ENCODE measurements at places on chromosomes 3 and 15.

GRCh38 chr3:119562307-119562961, 3.0 kb upstream of the CD80 start:
- no peak for DNase-seq

DNA sequence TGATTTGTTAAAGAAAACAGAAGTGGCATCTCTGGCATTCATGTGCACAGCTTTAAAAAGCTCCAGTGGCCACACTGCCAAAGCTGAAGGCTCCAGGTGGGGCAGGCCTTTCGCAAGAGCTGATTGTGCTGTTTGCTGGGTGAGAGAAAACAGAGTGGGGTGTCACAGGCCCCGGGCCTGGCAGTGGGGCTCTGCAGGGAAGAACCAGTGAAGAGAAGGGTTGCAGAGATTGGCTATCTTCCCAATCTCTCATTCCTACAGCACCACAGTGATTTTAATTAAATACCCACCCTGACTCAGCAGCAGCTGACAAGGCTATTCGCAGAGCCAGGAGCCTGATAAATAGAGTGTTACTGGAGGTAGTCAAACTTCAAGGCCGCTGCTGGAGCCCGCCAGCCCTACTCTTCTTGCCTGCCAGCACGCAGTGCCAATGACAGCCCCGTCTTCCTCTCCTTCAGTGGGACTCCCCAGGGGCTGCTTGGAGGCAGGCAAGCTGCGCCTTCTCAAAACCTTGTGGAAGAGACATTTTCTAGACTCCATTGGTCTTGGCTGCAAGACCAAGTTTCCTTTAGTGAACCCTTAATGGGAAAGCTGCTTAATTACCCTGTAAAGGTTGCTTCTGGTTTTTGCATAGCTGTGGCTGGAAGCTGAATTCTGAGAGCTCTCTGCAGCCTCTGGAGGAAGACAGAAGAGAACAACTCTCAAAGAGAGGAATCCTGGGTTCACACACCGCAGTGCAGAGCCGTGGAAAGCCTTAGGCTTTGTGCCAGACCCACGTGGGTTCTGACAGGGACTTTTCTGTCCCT, 225.8 kb upstream of the SLCO3A1 start:
- no peak for DNase-seq

DNA sequence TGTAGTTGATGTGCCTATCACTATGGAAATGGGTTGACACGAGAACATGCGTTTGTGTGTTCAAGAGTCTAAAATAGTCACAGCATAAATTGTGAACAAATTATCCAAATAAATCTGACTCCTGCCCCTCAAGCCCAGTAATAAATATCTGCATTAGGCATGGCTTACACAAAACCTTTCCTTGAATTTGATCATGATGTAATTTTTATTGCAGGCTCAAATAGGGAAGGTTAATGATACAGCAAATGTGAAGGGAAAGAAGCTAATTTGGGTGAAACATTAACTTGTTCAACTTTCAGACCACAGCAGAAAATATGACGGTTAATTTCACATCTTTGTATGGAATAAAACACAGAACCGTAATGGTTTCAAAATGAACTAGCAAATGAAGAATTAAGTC, 74.6 kb downstream of the WNT5A start:
- DNase-seq: no peak

DNA sequence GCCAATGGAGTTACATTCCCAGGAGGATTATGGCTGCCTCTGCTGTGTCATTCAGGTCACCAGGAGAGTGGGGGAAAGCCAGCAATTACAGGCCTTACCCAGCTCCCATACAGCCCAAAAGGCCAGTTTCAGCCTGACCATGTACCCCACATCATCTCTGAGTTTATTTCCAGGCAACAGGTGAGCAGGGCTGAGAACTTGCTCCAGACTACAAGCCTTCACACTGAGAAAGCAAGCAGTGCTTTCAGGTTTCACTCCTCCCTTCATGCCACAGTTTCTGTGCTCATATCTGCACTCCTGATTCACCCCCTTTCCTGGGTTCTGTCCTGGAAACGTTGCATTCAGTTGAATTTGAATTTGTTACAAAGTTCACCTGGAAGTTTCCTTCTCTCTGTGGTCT, 68.1 kb upstream of the ABI3BP start:
- DNase-seq: no peak

- no peak for DNase-seq
Observed at GRCh38 chr3:59056706-59057105, 6.9 kb upstream of the CFAP20DC start.

DNA sequence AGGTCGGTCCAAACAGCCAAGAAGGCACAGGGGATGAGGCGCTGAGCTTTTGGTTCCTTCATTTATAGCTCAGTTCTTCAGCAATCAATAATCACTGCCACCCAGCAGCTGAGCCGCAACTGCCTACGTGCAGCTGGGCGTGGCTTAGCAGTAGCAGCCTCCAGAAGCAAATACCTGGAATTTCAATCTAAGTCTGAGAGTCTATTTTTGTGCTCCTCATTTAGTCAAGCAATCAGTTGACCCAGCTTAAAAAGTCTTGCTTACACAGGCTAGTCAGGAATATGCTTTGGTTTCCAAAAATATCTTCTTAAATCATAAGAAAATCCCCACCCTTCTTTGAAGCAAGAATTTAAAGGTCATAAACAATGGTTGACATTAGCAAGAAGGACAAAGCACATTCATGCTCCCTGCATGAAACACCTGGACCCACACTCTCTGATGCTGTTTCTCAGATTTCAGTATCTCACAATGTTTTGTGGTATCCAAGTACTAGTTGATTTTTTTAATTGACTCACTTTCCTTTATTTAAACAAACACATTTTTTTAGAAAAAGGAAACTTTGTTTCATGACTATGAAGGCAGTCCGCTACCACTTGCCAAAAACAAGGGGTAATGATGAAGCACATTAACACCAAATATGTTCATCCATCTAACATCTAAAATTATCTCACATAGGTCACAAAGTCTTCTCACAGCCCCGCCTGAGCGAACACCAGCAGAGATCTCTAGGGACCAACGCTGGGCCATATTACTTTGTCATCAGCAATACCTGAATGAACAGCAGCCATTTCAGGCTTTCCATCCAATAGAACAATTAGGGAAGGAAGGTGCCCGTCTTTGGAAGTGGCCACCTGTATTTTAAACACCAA, 106.1 kb downstream of the OXNAD1 start:
- no peak for DNase-seq

DNA sequence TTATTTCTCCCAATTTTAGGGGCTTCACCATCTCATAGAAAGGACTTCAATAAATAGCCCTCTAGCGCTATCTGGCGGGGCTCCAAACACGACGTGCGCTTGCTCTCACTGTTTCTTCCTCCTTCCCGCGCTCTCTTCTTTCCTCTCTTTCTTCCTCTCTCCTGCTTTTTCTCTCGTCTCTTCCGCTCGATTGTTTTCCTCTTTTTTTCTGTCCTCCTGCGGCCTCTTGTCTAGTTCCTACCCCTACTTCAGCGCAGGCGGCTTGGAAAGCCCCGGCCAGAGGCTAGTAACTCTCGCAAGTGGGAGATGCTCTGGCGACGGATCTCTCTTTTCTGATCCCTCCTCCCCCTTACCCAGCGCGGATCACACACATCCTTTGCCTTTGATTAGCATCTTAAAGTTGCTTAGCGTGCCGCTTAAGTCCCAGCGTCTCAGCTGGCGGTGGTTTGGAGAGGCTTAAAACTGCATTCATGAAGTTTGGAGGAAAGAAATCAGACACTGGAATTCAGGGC, 6.2 kb upstream of the MEIS2 start:
- no peak for DNase-seq
